ENCODE measurements at places on chromosomes 7 and 10. TPM values are rescaled to one million over a fixed set of nuclear protein-coding genes. Genes with fewer than 3 reads are reported as not detected.

- no peak overlapping the region for H3K4me3 ChIP-seq
- no peaks in the 10 kb centered on the region for H3K36me3 ChIP-seq
- DNase-seq, result no peak
- H3K27ac ChIP-seq, result no peak overlapping the region
- H3K27me3 ChIP-seq, result no peaks in the 10 kb centered on the region
These were observed 5.1 kb upstream of the DMBT1 start for GRCh38 chr10:122555442-122555841.

- H3K4me3 ChIP-seq, result no peak overlapping the region
- H3K27ac ChIP-seq, result no peak overlapping the region
- H3K36me3 ChIP-seq, result no peaks in the 10 kb centered on the region
- no peak for DNase-seq
- no peaks in the 10 kb centered on the region for H3K27me3 ChIP-seq
- H3K4me1 ChIP-seq, result peaks cover 52% of the 10 kb centered on the region
These were observed 112.7 kb downstream of the CCNY start for GRCh38 chr10:35448687-35449662.

GRCh38 chr7:17564678-17565212 is 266.3 kb downstream of the AHR start:
- H3K36me3 ChIP-seq, result no peaks in the 10 kb centered on the region
- H3K27ac ChIP-seq, result no peak overlapping the region
- H3K4me3 ChIP-seq, result no peak overlapping the region
- DNase-seq, result no peak
- no peaks in the 10 kb centered on the region for H3K4me1 ChIP-seq

- H3K36me3 ChIP-seq, result no peaks in the 10 kb centered on the region
- no peak for DNase-seq
- H3K4me1 ChIP-seq, result no peaks in the 10 kb centered on the region
- H3K27me3 ChIP-seq, result peaks cover 18% of the 10 kb centered on the region
These were observed 5.2 kb downstream of the STEAP2 start for GRCh38 chr7:90216771-90217170.

The GBX1 gene
- not detected for total RNA-seq

- peaks cover 25% of the 10 kb centered on the region for H3K4me1 ChIP-seq
- H3K4me3 ChIP-seq, result no peak overlapping the region
- H3K27me3 ChIP-seq, result no peaks in the 10 kb centered on the region
- no peak for DNase-seq
These were observed 10.7 kb downstream of the PSAP start for GRCh38 chr10:71840177-71840957.

The PON1 gene
- not detected for total RNA-seq

The NUTM2B gene
- total RNA-seq, result 2.4 TPM

The CEP41 gene
- total RNA-seq, result 4.1 TPM

The OR2A5 gene
- not detected for total RNA-seq

Measured in CD4-positive, CD25-positive, alpha-beta regulatory T cell (primary cell).